Activated CD4-positive, CD25-positive, alpha-beta regulatory T cell treated with anti-CD3 and anti-CD28 coated beads, Interleukin-2, amount 50 U/mL, for 16 hours (primary cell): ENCODE measurements at places on chromosomes 3 and 15.

- no peak for DNase-seq
Measured at GRCh38 chr3:69212411-69213160, 90.2 kb upstream of the LMOD3 start.

GRCh38 chr3:22419261-22419660, 668.3 kb upstream of the ZNF385D start:
- DNase-seq = no peak

DNA sequence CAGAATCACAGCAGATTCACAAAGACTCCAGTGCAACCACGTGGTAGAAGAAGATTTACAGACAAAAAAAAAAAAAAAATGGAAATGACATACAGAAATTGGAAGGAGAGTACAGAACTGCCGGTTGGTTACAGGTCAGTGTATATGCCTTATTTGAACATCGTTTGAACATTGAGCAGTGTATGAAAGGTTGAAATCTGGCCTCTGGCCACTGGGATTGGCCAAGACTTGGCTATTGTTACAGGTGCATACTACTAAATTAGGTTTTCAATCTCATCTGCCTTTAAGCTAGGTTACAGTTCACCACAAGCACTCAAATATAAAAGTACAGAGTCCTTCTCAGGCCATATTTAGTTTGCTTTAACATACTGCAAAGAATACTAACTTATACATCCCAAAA, 59.8 kb downstream of the THBS1 start:
- no peak for DNase-seq

DNA sequence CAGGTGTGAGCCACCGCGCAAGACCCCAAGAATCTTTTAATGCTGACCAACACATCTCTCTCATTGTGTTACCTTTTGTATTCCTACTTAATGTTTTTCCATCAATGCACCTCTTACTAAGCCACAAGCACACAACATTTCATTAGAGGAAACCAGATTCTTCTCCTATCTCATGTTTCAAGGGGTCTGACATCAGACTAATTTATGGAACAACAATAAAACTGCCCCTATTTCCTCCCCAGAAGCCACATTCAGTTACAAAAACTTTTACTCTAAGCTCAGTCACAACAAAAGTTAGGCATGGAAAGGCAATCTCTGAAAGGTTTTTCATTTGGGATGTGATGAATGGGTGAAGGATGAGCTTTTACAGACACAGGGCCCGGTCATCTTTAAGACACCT, 251.8 kb downstream of the MAGI1 start:
- no peak for DNase-seq

GRCh38 chr3:111299192-111299615, 227.6 kb downstream of the NECTIN3 start:
- DNase-seq = no peak

GRCh38 chr3:153634683-153635082, 472.7 kb downstream of the RAP2B start:
- no peak for DNase-seq

GRCh38 chr3:94529816-94530215, 467.0 kb downstream of the NSUN3 start:
- DNase-seq = no peak

DNA sequence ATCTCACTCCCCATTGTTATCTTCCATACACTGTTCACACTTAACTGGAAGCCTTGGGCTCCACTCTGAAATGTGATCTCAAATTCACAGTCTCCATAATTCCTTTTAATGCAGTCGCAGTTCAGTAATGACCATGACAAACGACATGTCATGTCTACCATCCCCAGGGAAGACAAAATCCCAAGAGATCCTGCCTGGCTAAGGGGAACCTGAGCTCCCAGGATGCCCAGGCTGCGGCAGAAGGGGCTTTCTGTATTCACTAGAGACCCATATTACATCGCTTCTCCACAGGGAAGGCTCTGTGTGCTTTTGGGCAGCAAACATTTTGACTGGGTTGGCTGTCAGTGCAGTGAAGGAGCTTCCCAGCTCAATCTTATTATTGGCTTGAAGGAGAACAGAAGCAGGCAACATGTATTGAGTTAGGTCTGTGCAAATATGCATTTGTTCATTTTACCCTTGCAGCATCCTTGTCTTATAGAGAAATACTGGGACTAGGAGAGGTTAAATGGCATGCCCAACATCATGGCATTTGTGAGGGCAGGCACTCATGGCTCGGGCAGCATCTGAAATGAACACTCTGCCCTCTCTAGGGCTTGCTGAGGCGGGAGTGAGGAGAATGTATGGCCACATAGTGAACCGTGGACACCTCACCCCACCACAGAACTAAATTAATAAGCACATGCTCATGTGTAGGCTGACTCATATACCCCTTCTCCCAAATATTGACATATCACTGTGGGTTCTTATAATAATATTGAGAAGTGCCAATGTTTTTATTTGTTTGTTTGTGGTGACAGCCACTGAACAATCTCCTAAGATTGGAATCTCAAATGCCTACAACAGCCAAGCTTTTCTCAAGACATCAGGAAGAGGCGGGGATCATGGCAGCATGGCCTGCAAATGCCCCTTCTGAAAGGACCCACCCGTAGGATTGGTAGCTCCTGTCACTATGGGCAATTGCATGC, 141.6 kb upstream of the FOXB1 start:
- no peak for DNase-seq

DNA sequence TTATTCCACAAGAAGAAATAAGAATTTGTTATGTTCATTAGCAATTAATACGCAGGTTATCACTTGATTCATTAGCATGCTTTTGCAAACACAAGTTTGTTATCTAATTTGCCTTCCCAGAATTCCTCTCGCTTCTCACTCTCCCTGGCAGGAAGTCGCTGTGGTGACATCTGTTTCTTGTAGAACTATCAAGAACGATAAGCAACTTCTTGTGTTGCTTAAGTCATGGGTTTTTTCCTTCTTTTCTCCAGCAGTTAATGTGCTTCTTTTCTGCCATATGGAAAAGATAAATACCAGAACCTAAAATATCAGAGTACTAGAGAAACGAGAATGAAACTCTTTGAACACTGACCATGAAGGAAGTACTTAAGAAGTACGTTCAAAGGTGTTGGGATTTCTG, 99.8 kb upstream of the CHMP2B start:
- no peak for DNase-seq

DNA sequence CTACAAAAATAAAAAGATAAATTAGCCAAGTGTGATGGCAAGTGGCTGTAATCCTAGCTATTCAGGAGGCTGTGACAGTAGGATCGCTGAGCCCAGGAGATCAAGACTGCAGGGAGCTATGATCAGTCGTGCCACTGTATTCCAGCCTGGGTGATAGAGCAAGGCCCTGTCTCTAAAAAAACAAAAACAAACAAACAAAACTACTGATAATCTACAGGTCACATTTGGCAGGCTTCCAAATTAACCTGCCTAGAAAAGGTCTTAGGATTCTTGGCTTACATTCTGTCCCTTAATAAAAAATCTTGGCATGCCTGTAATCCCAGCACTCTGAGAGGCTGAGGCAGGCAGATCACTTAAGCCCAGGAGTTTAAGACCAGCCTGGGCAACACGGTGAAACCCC, 33.4 kb upstream of the SETD2 start:
- DNase-seq = no peak

DNA sequence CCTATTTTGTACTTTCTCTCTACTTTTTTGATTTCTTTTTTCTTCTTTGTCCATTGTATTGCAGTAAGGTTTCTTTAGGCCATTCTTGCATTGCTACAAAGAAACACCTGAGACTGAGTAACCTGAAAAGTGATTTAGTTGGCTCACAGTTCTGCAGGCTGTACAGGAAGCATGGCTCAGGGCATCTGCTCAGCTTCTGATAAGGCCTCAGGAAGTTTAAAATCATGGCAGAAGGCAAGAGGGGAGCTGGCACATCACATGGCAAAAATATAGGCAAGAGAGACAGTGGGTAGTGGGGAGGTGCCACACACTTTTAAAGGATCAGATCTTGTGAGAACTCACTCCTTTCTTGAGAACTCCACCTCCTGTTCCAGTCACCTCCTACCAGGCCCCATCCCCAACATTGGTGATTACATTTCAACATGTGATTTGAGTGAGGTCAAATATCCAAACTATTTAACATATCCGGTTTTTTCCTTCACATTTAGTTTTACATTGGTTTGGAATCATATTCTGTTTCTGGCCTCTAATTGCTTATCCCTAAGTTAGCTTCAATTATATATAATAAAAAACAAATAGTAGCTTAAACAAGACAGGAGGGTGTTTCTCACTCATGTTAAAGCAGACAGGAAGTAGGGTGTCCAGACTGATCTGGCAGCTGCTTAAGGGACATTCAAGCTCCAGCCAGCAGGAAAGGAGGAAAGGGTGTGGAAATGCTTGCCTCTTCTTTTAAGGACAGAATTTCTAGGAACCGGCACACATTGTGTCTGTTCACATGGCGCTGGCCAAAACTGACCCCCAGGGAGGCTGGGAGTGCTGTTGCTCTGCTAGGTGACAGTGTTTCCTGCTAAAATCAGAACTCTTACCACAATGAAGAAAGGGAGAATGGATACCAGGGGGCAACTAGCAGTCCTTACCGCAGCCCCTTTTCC, 28.8 kb upstream of the SKOR1 start:
- no peak for DNase-seq

DNA sequence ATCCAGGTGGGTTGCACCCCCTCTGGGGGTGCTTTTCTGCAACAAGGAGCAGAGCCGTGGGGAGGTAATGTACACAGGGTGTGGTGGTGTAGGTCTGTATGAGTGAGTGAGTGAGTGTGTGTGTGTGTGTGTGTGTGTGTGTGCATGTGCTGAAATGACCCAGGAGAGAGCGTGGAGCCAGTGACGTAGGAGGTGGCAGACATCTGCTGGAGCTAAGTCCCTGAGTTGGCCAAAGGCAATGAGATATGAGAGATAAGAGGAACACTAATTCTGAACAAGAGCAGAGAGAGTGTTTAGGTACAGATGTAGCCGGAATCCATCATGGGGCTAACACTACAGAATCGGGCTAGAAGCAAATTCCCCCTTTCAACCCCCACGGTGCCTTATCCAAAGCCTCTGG, 27.6 kb downstream of the BDH1 start:
- no peak for DNase-seq

GRCh38 chr3:184186184-184186901, at the start of gene ABCF3:
Gene ABCF3 (plus strand): TSS chr3:184186199. CDS start chr3:184186208, 9 bp downstream.
- DNase-seq = peak; percentile 11

- DNase-seq = no peak
Measured at GRCh38 chr3:152491922-152492321, 223.2 kb downstream of the MBNL1 start.

DNA sequence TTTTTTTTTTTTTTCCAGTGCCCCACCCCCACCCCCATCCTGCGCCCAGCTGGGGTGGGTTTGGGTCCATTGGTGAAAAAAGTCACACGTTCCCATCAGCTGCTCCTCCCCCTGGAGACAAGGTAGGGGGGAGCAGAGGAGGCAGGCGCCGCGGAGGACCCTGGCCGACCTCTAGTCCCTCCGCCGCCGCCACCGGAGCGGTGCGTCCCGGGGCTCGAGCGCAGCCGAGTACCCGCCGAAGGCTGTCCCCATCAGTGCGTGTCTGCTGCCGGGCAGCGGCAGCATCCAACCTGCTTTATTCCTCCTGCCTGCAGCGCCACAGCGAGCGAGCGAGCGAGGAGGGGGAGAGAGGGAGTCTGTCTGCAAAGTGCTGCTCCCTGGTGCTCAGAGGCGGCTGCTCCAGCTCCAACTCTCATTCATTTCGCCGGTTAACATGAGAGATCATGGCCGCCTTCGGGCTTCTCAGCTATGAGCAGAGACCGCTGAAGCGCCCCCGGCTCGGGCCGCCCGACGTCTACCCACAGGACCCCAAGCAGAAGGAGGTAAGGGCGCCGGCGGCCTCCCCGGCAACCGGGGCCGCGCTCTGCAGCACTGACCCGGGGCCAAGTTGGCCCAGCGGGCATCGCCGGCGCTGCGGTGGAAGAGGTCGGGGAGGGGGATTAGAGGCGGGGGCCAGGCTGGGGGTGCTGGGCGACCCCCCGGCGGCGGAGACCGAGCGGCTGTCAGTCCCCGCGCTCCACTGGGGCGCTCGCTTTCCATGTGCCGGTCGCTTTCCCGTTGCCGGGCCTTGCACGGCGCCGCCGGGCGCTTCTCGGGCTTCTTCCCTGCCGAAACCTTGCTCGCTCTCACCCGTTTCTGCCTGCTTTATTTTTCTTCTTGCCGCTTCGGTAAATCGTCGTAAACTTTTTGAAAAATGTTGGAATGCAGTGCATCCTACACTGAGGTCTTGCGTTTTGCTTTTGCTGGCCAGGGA, 1.3 kb downstream of the MED12L start:
- DNase-seq = no peak

DNA sequence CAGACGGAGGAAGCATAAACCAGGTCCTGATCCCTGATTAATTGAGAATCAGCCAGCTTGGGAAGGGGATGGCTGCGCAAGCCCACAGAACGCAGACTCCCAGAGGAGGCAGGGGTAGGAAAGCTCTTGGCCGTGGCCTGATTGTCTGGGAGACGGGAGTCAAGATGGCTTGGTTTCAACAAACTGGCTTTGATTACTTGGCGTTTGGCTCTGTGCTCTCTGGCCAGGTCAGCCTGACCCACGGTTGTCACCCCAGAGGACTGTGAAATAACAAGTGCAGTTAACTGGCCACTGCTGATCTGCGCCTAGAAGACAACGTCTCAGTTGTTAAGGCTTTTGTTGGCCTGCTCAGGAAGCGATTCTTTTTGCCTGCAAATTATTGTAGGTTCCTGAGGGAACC, 387.0 kb upstream of the PROK2 start:
- no peak for DNase-seq
